ENCODE measurements at places on chromosomes 1 and 21. TPM values are rescaled to one million over a fixed set of nuclear protein-coding genes. Genes with fewer than 3 reads are reported as not detected.

The DEPDC1 gene
- 5.3 TPM for polyA plus RNA-seq

The TRIM17 gene
- 1.1 TPM for polyA plus RNA-seq

The SPRR2G gene
- polyA plus RNA-seq, result not detected

- DNase-seq, result no peak
Observed at GRCh38 chr1:104195395-104195794, 445.7 kb downstream of the AMY1C start.

- no peak for DNase-seq
Observed at GRCh38 chr1:99544328-99544727, 101.6 kb upstream of the PALMD start.

DNA sequence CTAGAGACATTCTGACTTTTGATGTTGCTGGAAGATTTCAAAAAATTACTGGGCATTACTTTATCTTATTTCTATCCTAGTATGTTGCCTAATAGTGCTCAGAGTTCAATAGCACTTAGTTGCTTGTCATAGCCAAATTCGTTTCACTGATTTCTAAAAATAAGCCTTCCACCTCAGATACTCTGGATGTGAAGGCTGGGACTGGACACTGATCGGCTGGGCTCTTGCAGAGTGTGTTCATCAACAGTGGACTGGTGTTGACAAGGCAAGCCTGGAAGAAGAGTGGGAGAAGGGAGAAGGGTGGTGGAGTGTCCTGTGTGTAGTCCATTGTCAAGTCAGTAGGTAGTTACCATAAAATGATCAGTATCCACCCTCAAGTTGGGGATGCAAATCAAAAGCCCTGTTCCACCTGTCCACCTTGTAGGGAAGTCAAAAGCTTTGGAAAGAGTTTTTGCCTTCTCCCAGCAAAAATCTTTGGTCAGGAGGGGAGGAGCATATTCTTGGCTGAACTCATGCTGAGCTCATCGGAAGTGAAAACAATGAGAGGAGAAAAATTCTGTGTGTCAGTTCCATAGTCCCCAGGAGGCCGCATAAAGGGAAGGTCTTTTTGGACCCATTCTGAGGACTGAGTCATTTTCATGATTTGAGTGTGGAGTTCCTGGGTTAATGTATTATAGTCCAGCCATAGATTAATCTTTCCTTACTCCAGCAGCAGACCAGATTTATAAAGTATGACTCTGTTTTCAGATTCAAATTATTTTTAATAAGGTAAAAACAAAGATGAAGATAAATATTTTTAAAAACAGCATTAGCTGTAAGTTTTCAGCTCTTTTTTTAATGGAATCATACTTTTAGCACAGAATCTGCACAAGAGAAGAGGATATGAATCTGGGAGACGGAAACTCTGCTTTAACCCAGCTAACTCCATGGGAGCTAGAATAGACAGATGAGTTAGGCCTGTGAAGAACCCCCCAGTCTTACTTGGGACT lies 99.5 kb upstream of the BMP8A start:
- peak; percentile 76 for DNase-seq

DNA sequence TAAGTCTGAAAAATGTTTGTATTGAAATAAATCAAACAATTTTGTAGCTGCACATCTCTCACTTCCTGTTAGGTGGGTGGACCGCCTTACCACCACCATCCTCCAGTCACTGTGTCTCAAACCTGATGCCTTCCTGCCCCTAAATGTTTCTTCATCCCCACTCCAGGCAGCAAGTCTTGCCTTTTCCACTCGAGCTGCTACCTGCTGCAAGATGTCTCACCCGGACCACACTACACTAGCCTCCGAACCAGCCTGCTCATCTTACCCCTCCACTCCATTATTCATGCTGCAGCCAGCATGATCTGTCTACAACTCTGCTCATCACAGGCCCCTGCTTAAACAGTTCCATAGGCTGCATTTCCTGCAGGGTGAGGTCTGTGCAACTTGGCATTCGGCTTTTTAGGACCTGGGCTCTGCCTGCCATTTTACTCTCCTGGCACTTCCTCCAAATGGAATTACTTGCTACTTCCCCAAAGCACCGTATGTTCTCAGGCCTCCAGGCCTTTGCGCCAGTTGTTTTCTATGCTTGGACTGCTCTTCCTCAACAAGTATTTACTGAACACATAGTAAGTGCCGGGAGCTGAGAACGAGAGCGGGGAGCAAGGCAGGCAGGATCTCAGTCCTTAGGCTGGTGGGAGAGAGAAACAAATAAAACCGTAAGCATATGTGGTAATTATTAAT lies 5.2 kb upstream of the SF3A3 start:
- no peak for DNase-seq

DNA sequence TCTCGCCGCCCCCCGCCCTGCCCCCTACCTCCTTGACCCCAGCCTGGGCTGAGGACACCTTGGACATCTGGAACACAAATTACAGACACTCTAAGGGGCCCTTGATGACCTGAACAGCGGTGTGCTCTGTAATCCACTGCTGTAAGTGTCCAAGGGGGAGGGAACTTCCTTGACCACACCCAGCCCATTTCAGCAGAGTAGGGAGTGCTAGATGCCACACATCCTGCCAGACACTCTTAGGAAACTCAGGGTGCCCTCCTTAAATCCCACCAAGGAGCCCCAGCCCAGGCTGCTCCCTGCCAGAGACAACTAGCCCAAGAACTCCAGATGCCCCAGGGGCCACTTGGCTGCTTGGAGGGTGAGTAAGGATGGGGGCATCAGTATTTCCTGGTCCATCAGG lies 282.2 kb downstream of the RRAGC start:
- DNase-seq, result no peak

DNA sequence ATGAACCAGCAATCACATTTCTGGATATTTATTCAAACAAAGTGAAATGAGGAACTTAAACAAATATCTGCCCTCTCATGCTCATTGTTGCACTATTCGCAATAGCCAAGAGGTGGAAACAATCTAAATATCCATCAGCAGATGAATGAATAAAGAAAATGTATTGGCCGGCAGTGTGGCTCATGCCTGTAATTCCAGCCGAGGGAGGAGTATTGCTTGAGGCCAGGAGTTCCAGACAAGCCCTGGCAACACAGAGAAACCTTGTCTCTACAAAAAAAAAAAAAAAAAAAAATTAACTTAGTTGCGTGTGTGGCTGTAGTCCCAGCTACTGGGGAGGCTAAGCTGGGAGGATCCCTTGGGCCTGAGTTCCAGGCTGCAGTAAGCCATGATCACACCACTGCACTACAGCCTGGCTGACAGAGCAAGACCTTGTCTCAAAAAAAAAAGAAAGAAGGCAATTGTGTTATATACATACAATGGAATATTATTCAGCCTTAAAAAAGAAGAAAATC lies 191.4 kb downstream of the AKT3 start:
- DNase-seq, result no peak

- DNase-seq, result no peak
Observed at GRCh38 chr21:46189959-46190490, 5.8 kb upstream of the SPATC1L start.

Data from hindlimb muscle (tissue), 1 donor.